ENCODE measurements at places on chromosomes 6 and 20.

- no peak for DNase-seq
- no peak overlapping the region for H3K4me3 ChIP-seq
- no peaks in the 10 kb centered on the region for H3K4me1 ChIP-seq
- H3K36me3 ChIP-seq = no peaks in the 10 kb centered on the region
- no peaks in the 10 kb centered on the region for H3K27me3 ChIP-seq
These were observed 19.0 kb upstream of the TLDC2 start for GRCh38 chr20:36856691-36857635.

DNA sequence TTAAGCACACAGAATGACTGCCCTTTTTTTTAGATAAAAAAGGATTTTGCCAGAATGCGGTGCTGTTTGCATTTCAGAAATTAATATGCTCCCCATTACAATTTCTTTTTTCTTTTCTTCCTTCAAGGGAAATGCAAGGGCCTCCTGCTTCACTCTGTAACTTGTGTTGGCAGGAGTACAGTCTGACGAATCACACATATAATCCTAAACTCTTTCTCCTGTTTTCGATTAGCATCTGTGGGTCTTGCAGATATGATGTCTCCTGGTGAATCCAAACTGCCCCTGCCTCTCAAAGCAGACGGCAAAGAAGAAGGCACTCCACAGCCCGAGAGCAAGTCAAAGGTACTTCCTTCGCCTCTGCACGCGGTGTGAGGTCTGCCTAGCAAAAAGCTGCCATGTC, 149.5 kb downstream of the TMEM242 start:
- H3K4me3 ChIP-seq = no peak overlapping the region
- H3K27me3 ChIP-seq = no peaks in the 10 kb centered on the region
- no peaks in the 10 kb centered on the region for H3K36me3 ChIP-seq
- no peak for DNase-seq

DNA sequence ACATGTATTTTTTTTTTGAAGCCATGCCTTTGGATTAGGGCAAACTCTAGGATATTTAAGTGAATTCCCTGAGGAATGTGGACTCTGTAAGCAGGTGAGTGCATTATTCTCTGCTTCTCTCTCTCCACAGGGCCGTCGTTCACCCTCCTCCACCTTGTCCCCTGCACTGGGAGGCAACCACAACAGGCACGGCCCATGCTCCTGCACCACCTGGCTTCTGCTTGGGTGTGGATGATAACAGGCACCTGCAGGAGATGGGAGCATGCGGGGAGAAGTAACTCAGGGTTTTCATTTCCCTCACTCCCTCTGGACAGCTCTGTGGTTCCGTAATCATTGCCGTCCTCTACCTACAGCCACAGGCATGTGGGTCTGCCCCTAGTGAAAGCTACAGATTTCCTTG, 43.4 kb downstream of the HLA-C start:
- no peaks in the 10 kb centered on the region for H3K27me3 ChIP-seq
- no peak overlapping the region for H3K27ac ChIP-seq
- no peaks in the 10 kb centered on the region for H3K4me1 ChIP-seq
- no peak overlapping the region for H3K4me3 ChIP-seq
- no peaks in the 10 kb centered on the region for H3K36me3 ChIP-seq

- no peak overlapping the region for H3K4me3 ChIP-seq
- H3K4me1 ChIP-seq = no peaks in the 10 kb centered on the region
- H3K27me3 ChIP-seq = no peaks in the 10 kb centered on the region
- H3K36me3 ChIP-seq = no peaks in the 10 kb centered on the region
These were observed 23.7 kb upstream of the TAF4 start for GRCh38 chr20:62089393-62089792.

DNA sequence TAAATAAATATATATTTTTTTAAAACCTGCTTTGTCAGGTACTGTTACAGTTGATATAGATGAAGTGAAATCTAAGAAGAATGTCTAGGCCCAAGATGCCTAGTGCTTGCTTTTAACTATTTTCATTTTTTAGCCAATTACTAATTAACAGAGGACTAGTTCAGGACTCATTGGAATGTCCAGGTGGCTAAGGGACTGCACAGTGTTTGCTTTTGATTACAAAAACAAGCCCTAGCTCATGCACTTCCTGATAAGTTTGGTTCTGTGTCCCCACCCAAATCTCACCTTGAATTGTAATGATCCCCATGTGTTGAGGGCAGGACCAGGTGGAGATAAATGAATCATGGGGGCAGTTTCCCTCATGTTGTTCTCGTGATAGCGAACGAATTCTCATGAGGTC, 417.1 kb downstream of the PLCB1 start:
- H3K36me3 ChIP-seq = no peaks in the 10 kb centered on the region
- no peak for DNase-seq
- H3K4me1 ChIP-seq = no peaks in the 10 kb centered on the region
- H3K27me3 ChIP-seq = no peaks in the 10 kb centered on the region
- no peak overlapping the region for H3K4me3 ChIP-seq

- no peak overlapping the region for H3K4me3 ChIP-seq
- H3K27me3 ChIP-seq = no peaks in the 10 kb centered on the region
- no peak overlapping the region for H3K27ac ChIP-seq
- H3K36me3 ChIP-seq = no peaks in the 10 kb centered on the region
These were observed 156.1 kb downstream of the UBE3D start for GRCh38 chr6:82909551-82909950.

GRCh38 chr6:120826253-120826652, 508.0 kb downstream of the TBC1D32 start:
- no peaks in the 10 kb centered on the region for H3K27me3 ChIP-seq
- DNase-seq = no peak
- no peaks in the 10 kb centered on the region for H3K36me3 ChIP-seq
- no peak overlapping the region for H3K4me3 ChIP-seq
- H3K4me1 ChIP-seq = no peaks in the 10 kb centered on the region

DNA sequence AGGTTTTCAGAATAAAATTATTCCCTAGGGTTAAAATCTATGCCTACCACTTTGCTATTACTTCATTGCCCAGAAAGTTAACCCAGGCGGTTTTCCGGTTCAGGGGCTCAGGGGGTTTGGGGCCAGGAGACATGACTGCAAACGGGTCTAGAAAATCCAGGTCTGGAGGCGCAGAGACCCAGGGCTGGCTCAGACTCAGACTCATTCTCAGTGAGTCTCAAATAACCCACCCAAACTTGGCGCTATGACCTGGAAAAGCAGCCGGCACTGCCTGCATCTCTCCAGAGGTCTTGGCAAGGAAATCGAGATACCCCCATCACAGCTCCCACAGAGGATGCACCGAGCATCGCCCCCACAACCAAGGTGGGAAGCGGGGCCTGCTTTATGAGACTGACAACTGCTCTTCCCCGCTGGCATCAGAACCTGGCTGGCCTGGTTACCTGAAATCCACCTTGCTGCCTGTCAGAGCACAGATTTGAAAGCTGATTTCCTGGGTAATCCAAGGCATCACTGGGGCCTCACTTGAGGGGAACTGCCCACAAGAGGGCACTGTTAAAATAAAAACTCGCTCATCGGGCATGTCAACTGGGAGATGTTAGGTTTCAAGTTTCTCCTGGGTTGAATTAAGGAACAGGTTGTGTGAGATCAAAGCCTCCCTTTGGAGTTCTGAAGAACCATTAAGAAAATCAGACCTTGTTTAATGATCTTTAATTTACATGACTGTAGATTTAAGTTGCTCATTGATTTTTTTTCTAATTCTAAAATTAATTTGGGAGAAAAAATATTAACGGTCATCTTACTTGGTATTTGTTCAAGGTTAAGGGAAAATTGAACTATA, 55.1 kb downstream of the KIF16B start:
- H3K27me3 ChIP-seq = no peaks in the 10 kb centered on the region
- H3K4me3 ChIP-seq = no peak overlapping the region
- H3K36me3 ChIP-seq = no peaks in the 10 kb centered on the region

DNA sequence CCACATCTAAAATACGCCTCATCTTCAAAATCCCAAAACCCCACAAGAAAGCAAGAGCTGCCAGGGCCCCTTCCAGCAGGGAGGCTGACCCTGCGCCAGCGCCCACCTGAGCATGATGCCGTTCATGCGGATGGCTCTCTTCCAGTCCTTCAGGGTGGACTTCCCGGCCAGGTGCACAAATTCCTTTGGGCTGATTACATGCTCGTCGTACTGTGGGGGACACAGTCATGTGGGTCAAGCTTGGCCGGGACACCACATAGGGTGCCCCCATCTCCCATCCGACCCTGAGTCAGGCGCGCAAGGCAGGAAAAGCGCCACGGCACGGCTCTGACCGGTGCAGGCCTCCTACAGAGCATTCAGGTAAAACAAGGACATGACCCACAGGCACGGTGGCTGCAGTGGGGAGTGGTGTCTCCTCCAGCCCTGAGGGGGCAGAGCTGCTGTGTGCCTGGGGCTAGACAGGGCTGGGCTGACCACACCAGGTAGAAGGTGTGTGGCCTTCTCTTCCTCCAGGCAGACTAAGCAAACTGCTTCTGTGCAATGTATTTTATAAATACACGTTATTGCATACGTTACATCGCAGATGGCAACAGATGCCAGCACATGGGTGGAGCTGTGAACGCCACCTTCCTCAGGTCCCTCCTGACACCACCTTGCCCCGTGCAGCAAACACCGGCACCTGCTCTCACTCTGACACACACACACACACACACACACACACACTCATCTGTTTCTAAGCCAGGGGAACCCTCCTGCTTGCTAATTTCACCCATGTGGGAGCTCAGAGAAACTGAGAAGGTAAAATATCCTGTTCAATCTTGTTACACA, 23.8 kb upstream of the HELZ2 start:
- no peak for DNase-seq
- H3K36me3 ChIP-seq = peaks cover 8% of the 10 kb centered on the region
- H3K4me1 ChIP-seq = no peaks in the 10 kb centered on the region
- no peak overlapping the region for H3K4me3 ChIP-seq
- no peaks in the 10 kb centered on the region for H3K27me3 ChIP-seq

- no peaks in the 10 kb centered on the region for H3K4me1 ChIP-seq
- H3K4me3 ChIP-seq = no peak overlapping the region
- H3K36me3 ChIP-seq = no peaks in the 10 kb centered on the region
- H3K27me3 ChIP-seq = no peaks in the 10 kb centered on the region
- DNase-seq = no peak
These were observed 124.1 kb downstream of the SMOC2 start for GRCh38 chr6:168565112-168565511.

- no peak overlapping the region for H3K27ac ChIP-seq
- no peak overlapping the region for H3K4me3 ChIP-seq
- no peak for DNase-seq
- H3K36me3 ChIP-seq = no peaks in the 10 kb centered on the region
- no peaks in the 10 kb centered on the region for H3K27me3 ChIP-seq
- H3K4me1 ChIP-seq = no peaks in the 10 kb centered on the region
These were observed 113.9 kb downstream of the ALDH8A1 start for GRCh38 chr6:134835993-134836392.

DNA sequence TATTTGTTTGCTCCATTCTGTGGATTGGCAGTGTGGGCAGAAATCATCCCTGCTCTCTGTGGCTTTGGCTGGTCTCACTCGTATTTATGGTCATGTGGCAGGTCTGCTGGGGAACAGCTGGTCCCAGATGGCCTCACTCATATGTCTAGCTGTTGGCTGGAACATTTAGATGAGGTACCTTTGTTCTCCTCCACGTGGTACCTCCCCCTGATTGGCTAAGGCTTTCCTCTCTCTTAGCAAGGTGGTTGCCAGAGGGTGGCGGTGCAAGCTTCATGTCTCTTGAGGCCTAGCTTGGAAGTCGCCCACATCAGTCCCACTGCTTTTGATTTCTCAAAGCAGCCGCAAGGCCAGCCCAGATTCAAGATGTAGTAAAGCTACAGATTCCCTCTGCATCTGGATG, 348.5 kb upstream of the BTBD3 start:
- no peaks in the 10 kb centered on the region for H3K4me1 ChIP-seq
- no peaks in the 10 kb centered on the region for H3K27me3 ChIP-seq
- DNase-seq = no peak

DNA sequence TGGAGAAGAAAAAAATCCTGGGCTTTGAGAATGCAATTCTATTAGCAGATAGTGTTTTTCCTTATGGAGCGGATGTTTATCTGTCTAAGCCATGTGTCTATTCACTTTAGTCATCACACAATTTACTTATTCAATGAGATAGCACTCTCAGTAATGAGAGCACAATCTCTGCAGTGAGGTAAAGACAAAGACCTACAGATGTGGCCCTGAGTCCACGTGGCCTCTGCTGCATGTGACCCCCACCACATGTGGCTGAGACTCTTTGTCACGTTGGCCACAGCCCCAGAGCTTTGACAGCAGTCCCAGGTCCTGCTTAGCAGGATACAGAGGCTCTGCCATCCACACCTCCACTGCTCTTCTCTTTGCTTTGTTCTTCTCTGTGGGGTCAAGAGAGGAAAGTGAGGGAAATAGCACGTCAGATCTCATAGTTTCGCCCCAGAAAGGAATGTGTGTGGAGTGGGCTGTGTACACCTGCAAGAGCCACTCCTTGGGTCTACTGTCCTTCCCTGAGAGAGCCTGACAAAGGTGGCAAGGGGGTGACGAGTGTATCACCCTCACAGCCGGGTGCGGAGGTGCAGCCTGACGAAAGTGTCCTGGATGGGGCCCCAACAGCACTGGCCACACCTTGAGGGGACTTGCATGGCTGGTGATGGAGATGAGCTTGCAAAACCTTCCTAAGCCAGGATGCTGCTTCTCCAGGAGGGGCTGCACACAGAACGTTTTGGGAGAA, 40.7 kb downstream of the ZNF831 start:
- H3K27me3 ChIP-seq = no peaks in the 10 kb centered on the region
- H3K36me3 ChIP-seq = no peaks in the 10 kb centered on the region
- no peak overlapping the region for H3K27ac ChIP-seq
- no peak for DNase-seq

- H3K27me3 ChIP-seq = no peaks in the 10 kb centered on the region
- H3K4me1 ChIP-seq = peaks cover 50% of the 10 kb centered on the region
- H3K27ac ChIP-seq = no peak overlapping the region
- H3K36me3 ChIP-seq = no peaks in the 10 kb centered on the region
These were observed 4.4 kb downstream of the AMD1 start for GRCh38 chr6:110878751-110879522.

DNA sequence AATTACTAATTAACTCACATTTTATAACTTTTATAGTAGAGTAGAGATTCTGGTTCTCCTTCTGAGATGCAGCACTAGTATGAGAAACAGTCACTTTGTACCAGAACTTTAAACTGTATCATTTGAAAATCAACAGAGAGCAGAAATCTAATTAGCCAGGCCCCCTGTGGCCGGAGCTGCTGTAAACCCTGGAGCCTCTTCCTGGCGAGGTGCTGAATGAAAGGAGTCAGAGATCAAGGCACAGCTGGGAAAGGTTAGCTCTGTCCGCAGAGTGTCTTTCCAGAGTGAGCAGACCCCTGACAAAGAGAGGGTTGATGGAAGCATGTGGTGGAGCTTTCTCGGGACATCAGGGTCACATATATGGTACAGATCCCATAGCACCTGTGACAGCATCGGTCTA, 703.8 kb downstream of the RFPL4B start:
- no peaks in the 10 kb centered on the region for H3K27me3 ChIP-seq
- H3K4me3 ChIP-seq = no peak overlapping the region
- H3K36me3 ChIP-seq = no peaks in the 10 kb centered on the region

DNA sequence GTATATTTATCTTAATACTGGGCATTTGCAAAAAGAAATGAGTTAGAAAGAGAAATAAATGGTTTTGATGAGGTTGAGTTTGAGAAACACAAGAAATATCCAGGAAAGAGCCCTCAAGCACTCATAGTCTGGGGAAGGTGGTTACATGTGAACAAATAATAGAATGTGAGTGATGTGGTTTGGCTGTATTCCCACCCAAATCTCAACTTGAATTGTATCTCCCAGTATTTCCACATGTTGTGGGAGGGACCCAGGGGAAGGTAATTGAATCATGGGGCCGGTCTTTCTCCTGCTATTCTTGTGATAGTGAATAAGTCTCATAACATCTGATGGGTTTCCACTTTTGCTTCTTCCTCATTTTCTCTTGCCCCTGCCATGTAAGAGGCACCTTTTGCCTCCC, 334.1 kb downstream of the COL12A1 start:
- H3K27ac ChIP-seq = no peak overlapping the region
- no peaks in the 10 kb centered on the region for H3K27me3 ChIP-seq
